Epithelial cell of esophagus (primary cell): ENCODE measurements at places on chromosomes 16 and 17.
A peak's percentile ranks its signal among the peaks of the same experiment; 100 is the strongest.

GRCh38 chr17:33811004-33811760 is 443.9 kb upstream of the CCL2 start:
- DNase-seq, result no peak

GRCh38 chr17:64153565-64154312 is 23.8 kb upstream of the ERN1 start:
- no peak for DNase-seq

DNA sequence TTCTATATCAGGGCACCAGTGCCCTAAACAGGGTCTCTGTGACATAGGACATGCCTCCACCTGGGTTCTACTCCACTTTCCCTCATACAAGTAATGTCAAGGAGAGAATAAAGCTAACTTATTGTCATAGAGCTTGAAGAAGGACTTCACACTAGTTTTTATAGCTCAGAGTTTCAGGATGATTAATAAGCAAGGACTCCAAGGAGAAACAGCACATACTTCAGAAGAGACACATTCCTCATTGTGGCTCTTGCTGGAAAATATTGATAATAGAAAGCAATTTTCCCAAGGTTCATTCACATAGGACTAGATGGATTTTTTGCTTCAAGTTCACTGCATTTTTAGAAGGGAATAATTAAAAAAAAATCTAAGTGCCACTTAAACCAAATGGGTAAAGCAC is 133.3 kb downstream of the CA10 start:
- peak; percentile 4 for DNase-seq

- DNase-seq, result no peak
These were observed 430 bp downstream of the BCAS3 start for GRCh38 chr17:60678118-60678444.

GRCh38 chr16:27703121-27703520 is 153.2 kb downstream of the KATNIP start:
- no peak for DNase-seq

DNA sequence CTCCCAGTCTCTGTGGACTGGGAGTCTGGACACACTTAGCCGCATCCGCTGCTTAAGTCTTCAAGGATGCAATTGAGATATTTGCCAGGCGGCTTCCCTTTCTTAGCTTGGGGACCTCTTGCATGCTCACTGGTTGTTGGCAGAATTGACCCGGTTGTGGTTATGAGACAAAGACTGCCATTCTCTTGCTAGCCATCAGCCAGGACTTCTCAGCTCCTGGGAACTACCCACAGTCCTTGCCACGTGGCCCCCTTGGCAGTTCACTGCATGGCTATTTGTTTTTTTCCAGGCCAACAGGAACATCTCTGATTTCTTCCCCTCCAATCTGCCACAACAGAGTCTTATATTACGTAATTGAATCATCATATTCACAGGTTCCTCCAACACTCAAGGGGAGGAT is 25.5 kb downstream of the CACNG4 start:
- no peak for DNase-seq

DNA sequence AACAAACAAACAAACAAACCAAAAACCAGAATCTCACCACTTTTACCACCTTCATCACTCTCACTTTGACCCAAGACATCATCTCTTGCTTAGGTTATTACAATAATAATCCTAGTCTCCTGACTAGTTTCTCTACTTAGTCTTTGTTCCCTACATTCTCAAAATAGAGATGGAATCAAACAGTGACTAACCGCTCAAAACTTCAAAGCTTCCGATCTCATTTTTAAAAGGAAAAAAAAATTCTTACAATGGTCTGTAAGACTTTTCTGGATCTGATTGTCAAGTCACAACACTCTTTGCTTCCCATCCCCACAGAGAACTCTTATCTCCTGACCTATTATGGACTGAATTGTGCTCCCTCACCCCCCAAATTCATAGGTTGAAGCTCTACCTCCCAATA is 60.9 kb downstream of the SPAG9 start:
- no peak for DNase-seq

GRCh38 chr17:50162466-50163254 is 3.1 kb upstream of the SGCA start:
- DNase-seq, result no peak

- no peak for DNase-seq
These were observed 35.2 kb downstream of the KIAA0513 start for GRCh38 chr16:85062845-85063244.

GRCh38 chr17:80899402-80900268 is 92.0 kb upstream of the CHMP6 start:
- peak; percentile 59 for DNase-seq

DNA sequence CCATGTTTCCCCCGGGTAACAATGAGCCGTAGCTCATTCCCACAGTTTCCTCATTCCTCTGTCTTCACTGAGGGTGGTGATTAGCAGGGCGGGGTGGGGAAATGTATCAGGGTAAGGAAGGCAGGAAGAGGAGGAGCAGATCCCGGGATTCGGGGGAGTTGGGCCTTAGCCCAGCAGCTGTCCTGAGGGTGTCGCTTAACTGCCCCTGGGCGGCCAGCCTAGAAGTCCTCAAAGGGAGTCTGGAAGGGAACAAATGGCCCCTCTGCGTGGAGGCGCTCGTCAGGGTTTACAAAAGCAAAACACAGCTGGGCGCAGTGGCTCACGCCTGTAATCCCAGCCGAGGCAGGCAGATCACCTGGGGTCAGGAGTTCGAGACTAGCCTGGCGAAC is 14.3 kb downstream of the MLYCD start:
- peak; percentile 26 for DNase-seq

DNA sequence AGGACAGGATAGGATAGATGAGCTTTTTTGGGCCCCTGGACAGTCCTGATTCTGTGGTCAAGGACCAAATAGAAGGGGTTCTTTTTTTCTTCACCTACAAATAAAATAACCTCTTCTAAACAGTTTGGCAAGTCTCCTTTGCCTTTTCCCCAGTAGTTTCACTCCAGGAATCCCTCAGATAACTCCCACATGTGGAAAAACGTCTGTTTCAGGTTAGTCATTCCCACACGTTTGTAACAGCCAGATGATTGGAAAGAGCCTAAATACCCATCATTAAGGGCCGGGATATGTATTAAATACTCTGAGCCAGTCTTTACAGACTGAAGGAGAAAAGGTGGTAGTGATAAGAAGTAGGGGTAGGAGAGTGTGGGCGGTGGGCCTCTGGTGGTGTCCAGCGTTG is 58.3 kb downstream of the PLD6 start:
- DNase-seq, result no peak

GRCh38 chr17:57663326-57664070 is 81.6 kb downstream of the CCDC182 start:
- DNase-seq, result no peak

GRCh38 chr16:17134586-17134985 is 336.2 kb downstream of the XYLT1 start:
- DNase-seq, result no peak

- DNase-seq, result no peak
These were observed 10.1 kb downstream of the GJD3 start for GRCh38 chr17:40354221-40355122.

DNA sequence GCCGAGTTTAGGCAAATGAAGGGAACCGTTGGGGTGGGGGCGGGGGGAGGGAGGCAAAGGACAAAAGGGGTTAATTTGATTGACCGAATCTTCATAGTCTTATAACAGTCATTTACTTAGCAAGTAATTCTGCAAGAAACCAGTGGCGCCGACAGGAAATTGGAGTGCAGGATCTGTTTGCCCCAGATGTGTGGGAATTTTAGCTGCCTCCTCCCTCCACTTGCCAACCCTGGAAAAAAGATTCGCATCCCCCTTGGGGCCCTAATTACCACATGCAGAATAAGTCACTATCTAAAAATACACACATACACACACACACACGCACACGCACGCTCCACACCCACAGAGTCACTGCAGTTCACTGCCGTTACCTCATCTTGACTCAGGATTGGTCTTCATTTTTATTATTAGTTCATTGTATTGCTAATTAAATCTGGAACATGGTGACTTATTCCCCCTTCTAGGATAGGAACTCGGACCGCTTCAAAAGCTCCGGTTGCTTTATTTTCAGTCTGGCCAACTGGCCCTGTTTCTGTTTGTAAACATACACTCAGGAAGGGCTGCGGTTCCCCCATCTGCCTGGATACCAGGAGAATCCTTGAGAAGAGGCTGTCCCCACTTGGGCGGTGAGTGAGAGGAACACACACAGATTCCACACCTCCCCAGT is 241.6 kb upstream of the SALL1 start:
- peak; percentile 67 for DNase-seq

- no peak for DNase-seq
These were observed 14.6 kb downstream of the ODF4 start for GRCh38 chr17:8354236-8354635.

DNA sequence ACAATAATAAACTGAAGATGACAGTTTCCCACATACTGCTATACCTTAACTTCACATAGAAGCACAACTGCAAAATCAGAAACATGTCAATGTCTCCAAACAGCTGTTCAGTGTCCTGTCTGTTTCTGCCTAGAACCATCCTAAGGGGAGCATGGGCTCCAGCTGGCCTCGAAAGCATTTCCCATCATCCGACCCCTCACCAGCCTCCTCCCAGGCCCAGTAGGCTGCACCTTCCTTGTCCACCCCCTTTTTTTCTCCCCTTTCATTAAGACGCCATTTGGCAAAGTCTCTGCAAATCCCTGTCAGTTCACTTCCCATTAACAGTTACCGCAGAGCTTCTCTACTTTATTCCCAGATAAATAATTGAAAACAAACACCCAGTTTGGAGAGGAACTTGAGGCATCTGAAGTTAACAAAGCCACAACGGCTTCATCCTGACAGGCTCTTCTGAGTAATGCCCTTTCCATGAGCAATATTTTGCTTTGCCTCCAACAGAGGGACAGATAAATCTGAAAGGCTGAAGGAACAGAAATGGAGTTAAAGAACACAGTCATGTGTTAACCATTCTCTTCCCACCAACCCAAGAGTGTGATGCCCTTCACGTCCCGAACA is 65.3 kb downstream of the SLC39A11 start:
- DNase-seq, result no peak

- DNase-seq, result peak; percentile 53
These were observed 415 bp downstream of the ABCA5 start for GRCh38 chr17:69326377-69327059.

- DNase-seq, result no peak
These were observed 53.6 kb upstream of the ANKFN1 start for GRCh38 chr17:56099649-56100048.

- no peak for DNase-seq
These were observed 24.9 kb downstream of the HYDIN start for GRCh38 chr16:71205482-71206131.

- peak; percentile 94 for DNase-seq
These were observed 4.3 kb upstream of the NPW start for GRCh38 chr16:2015117-2015946.

DNA sequence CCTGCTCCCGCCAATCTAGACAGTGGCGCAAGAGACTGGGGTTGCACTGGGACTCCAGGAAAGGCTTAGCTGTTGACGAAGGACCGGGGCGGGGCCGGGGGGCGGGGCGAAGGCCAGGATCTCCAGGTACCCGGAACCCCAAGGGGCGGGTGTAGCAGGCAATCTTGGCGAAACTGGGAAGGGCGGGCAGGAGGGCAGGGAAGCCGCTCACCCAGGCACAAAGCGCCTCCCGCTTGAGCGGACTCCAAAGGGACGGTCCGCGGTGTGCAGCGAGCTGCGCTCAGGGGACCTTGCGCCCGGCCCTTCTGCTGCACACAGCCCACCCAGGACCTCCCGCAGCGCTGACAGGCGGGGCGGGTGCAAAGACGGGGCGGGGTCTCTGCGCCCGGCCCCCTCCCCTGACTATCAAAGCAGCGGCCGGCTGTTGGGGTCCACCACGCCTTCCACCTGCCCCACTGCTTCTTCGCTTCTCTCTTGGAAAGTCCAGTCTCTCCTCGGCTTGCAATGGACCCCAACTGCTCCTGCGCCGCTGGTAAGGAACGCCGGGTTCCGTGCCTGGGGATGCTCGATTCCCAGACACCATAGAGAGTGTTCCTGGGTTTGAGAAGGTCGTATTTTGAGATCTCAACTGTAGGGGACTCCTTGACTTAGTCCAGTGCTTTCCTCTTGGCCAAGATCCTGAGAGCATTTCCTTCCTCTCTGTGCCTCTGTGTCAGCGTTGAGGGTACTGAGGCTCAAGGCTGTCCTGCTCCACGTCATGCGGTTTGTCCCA is at the start of gene MT1F:
Gene MT1F, plus strand, starts transcription at position 405 of the 772 bp plus-strand sequence. Its CDS starts 100 bp downstream, at position 505.
- DNase-seq, result peak; percentile 91

GRCh38 chr17:70013911-70014310 is 61.1 kb upstream of the KCNJ16 start:
- no peak for DNase-seq

GRCh38 chr16:87671715-87672270 is 69.5 kb downstream of the JPH3 start:
- DNase-seq, result no peak

DNA sequence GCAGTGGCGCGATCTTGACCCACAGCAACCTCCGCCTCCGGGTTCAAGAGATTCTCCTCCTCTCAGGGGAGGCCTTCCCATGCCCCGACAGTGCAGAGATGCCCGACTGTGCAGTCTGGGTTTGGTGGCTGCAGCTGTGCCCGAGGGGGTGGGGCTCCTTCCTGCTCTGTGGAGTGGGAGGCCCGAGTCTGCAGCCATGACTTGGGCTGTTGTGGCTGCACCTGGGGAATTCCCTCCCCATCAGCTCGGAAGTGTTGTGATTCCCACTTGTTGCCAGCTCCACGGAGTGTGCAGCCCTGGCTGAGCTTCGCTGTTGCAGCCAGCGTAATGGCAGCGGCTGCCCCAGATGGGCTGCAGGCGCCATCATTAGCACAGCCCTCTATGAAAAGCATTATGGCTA is 66.4 kb upstream of the SMIM36 start:
- DNase-seq, result no peak

- peak; percentile 58 for DNase-seq
These were observed 72.8 kb downstream of the MMD start for GRCh38 chr17:55348749-55349354.

DNA sequence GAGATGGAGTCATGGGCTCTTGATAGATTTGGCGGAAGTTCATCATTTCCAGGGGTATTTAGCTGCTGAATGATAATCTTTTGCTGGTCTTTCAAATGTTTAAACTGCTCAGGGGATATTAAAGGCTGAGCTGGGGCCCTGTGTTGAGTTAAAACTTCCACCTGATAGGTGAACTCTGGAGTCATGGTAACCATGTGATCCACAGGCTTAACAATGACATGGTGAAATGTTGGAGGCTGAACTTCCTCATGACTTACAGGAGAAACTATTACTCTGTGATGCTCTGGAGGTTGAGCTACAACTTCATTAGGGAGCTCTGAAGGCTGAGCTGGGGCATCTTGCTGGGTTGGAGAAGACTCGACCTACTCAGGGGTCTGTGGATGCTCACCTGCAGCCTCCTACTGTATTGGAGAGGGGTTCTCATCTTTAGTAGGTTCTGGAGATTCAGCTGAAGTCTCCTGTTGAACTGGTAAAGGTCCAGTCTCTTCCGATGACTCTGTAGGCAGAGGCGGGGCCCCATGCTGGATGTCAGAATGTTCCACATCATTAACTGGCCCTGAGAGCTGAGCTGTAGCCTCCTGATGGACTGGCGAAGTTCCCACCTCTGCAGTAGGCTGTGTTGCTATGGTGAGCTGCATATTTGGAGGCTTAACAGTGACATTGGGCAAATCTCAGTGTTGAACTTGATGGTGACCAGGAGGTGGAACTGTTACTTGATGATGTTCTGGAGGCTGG is 24.2 kb downstream of the RDM1 start:
- no peak for DNase-seq

- no peak for DNase-seq
These were observed 60.2 kb upstream of the ADORA2B start for GRCh38 chr17:15884731-15885130.

- no peak for DNase-seq
These were observed 38.3 kb upstream of the USP7 start for GRCh38 chr16:9002042-9002441.
